ENCODE measurements at places on chromosomes 5 and 9. TPM values are rescaled to one million over a fixed set of nuclear protein-coding genes. Genes with fewer than 3 reads are reported as not detected.

Gene ARHGEF37
- total RNA-seq = 14.1 TPM

Gene VPS13A
- 31.2 TPM for total RNA-seq

Gene CER1
- total RNA-seq = not detected

Gene PPP3R2
- total RNA-seq = not detected

Gene EGFLAM
- total RNA-seq = 10.5 TPM

Gene ANKRD31
- total RNA-seq = 0.06 TPM

All from left cardiac atrium (tissue), 4 donors.